ENCODE measurements at places on chromosomes 5 and 9. TPM values are rescaled to one million over a fixed set of nuclear protein-coding genes. Genes with fewer than 3 reads are reported as not detected.

- no peak for DNase-seq
Measured at GRCh38 chr5:173246135-173246495, 11.1 kb upstream of the NKX2-5 start.

- DNase-seq, result no peak
Measured at GRCh38 chr9:136047775-136048559, 47.1 kb downstream of the NACC2 start.

GRCh38 chr5:137617528-137618205 lies 118.2 kb downstream of the KLHL3 start:
- DNase-seq, result no peak

DNA sequence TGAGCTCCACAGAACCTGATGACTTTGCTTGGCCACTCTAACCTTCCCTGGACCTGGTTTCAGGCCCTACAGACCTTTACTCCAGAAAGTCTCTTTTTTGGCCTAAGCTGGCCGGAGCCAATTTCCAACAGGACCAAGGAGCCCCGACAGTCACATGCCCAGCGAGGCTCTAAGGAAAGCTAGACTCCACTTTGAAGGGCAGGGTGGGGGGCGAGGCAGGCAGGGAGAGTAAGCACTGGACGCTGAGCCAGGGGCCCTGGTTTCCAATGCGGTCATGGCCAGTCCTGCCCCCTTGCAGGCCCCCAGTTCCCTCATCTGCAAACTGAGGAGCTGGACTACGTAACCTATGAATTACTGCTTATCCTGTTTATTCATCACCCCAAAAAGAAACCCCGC lies 65.2 kb downstream of the ADAMTS2 start:
- no peak for DNase-seq

- no peak for DNase-seq
Measured at GRCh38 chr5:140951636-140952035, 14.6 kb upstream of the PCDHAC2 start.

DNA sequence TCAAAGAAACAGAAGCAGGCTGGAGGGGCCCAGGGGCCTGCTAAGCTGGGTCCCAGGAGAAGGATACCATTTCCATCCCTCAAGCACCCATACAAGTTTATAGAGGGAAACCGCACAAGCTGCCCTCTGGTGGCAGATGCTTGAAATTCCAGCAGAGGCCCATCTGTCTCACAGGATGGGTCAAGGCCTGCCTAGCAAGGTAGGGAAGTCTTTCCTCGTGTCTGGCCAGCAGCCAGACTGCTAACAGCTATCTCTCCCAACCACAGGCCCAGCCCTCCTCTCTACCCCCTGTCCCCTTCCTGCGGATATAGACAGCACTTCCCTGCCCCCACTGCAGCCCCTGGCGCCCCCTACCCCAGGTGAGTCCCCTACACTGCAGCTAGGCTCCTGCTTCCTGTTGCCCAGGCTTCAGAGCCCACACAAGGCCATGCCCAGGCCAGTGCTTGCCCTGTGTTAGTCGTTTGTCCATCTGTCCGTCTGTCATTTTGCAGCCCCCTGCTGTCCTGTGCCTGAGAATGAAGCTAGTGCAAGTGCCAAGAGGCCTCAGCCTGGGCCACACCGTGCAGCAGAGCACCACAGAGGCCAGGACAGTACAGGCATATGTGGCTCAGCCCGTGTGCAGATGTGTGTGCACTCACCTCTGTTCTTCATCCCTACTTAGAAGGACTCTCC lies 26.2 kb downstream of the TCF7 start:
- no peak for DNase-seq

DNA sequence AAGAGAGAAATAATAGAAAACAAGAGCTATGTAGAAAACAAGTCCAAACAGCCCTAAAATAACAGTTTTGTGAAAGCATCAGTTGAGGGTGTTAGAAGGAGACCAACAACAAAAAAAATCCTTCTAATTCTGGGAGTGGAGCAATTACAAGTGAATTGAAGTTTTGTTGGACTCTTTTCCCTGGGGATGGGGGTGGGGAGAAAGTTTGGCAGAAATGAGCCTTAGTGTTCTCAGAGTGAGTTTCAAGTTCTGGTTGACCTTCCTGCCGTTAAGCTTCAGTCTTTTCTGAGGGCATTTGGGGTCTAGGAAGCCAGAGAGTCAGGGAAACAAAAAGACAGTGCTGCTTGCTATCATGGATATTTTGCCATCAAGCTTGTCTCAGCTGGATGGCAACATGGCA lies 106.3 kb upstream of the TRIM32 start:
- no peak for DNase-seq

GRCh38 chr5:59673438-59674058 lies 220.0 kb downstream of the PDE4D start:
- DNase-seq, result peak; percentile 35

GRCh38 chr5:96076451-96076850 lies 114.8 kb upstream of the ELL2 start:
- no peak for DNase-seq

DNA sequence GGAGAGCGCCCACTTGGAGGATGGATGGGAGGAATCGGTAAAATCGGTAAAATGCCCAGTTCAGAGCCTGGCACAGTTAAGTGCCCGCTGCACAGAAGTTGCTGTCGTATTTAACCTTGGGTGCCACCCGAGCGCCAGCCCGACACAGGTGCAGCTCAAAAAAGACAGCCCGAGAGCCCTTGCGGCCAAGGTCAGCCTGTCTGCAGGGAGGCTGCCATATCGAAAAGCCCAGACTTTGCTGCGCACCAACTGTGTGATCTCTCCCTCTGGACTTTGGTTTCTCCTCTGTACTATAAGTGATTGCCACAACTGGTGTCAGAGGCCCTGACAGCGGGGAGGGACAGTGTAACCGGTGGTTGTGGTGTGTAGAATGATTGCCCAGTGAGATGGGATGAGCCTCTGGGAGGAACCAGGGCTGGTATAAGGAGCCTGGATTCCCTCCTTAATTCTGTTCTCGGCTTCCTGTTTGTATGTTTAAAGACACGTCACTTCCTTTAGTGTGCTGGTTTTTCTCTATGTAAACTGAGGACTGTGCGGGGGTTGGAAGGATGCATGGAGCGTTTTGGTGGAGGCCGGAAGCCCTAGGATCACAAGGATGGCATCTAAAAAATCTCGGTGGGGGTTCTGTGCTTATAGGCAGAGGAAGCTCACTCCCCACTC lies 792 bp downstream of the NTMT1 start:
- no peak for DNase-seq

DNA sequence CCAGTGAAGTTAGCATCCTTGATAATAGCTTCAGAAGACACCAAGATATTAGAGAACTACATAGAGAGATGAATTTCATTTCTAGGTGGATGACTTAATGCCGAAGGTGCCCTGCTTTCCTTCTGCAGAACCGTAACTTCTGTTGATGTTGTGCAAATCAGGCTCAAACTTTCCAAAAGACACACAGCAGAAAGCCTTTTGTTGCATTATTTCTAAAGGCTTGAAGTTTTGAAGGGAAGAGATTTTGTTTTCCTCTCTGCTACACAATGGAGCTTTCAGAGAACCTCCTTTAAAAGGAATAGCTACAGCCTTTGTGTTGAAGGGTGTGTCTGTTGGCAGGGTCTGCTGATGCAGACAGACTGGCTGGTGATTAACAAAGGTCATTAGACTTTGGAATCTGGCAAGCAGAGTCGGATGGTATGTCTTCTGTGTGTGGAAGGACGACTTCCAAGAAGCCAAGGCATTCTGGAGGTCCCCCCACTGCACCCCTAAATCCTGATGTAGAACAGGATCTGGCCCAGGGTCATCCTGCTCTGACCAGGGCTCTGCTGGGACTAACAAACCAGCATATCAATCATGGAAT lies 57.8 kb downstream of the ZNF462 start:
- no peak for DNase-seq

GRCh38 chr5:3330442-3330841 lies 265.2 kb upstream of the IRX1 start:
- DNase-seq, result no peak

DNA sequence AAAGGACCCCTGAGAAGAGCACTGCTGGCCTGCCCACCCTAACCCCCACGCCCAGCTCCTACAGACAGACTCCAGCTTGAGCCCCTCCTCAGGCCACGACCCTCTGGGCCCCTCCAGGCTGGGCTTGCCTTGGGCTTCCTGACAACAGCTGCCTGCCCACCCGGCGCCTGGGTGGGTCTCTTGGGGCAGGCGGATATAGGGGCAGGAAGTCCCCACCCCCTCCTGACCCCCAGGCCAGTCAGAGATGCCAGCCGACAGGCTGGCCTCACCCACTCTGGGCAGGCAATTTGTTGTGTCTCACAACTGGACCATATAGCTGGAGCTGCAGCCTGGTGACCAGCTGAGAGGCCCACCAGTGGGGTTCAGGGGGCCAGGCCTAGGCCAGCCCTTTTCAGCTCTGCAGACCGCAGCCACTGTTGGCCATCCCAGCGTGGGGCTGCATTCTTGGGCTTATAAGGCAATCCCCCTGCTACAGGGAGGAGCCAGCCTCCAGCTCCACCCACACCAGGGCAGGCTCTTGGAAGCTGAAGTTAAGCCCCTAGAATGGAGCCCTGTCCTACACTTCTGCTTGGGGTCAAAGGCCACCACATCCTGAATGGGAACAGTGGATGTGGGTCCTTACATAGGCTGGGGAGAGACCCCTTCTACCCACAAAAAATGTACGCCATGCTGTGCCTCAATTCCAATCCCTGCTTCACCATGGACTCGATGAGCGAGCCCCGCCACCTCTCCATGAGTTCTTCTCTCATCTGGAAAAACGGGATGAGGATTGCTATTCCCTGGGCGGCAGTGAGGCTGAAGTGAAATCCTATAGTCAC lies 2.0 kb downstream of the PDLIM7 start:
- DNase-seq, result no peak

- DNase-seq, result no peak
Measured at GRCh38 chr5:72841756-72842535, 25.5 kb downstream of the TNPO1 start.

DNA sequence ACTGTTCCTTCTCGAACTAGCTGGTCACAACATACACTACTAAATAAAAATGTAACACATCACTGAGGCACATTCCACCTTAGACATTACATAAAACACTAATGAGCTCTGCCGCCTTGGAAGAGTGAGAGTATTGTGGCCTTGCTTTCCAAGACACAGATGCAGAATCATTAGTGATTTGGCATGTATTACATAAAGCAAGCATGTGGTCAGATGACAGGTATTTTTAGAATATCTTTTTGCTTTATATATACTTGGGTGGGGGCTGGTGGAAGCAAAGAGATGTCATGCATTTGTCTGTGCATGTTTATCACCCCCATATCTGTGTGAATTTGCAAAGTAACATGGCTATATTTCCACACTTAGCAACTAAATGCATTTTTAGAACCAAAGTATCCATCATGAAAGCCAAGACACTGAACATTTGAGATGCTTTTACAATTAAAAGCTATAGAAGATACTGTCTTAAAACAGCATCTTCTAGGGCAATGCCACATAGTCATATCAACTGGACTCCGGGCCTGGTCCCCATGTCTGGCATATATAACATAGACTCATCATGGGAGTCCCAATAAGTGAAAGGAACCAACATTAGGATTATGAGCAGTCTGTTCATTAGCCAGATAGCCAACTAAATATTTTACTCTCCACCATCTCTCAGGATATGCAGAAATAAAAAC lies 213.5 kb downstream of the MEF2C start:
- no peak for DNase-seq

DNA sequence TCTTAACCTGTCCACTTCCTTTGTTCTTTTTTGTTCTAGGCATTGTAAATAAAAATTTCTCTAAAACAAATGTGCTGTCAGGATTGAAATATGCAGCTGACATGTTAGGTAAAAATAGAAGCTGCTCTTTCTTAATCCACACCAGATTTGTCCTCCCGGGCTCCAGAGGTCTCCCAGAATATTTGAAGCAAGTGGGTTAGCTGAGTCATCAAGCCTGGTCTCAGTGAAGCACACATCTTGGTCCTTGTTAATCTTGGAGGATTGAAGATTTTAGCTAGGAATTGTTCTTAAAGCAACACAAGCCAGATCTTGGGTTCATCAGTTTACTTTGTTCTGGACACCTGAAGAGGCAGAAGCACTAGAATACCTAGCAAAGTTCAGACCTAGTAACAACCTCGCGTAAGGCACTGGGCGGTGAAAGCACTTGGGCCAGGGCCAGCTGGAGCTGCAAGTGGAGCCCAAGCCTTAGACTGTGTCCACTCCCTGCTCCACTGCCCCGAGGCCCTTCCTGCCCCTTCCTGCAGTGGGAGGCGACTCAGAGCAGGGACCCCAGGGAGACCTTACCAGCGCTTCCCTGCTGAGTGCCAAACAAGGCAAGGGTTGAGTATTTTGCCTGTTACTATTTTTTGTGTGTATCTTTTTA lies 36.5 kb downstream of the HABP4 start:
- no peak for DNase-seq

- no peak for DNase-seq
Measured at GRCh38 chr9:127353882-127354281, 43.1 kb upstream of the SLC2A8 start.

GRCh38 chr5:87453801-87454200 lies 41.1 kb upstream of the CCNH start:
- DNase-seq, result no peak

DNA sequence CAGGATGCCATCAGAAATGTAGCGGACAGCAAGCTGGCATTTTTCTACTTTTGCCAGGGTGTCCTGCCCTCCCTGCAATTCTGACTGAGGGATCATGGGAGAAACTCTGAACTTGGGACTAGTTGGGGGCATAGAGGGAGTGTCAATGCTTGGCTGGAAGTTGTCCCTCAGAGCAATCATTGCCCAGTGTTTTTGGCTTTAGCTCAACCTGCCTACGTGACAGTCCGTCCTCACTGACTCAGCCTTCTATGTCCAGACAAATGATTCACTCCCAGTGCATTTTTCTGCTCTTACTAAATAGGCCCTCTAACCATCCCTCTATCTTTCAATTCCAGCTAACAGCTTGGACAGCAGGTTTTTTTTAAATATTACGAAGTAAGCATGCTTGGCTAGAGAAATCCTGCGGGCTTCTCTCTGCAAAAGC lies 627.4 kb downstream of the TLR4 start:
- no peak for DNase-seq

- peak; percentile 8 for DNase-seq
Measured at GRCh38 chr5:8756498-8757084, 789.3 kb downstream of the SEMA5A start.

DNA sequence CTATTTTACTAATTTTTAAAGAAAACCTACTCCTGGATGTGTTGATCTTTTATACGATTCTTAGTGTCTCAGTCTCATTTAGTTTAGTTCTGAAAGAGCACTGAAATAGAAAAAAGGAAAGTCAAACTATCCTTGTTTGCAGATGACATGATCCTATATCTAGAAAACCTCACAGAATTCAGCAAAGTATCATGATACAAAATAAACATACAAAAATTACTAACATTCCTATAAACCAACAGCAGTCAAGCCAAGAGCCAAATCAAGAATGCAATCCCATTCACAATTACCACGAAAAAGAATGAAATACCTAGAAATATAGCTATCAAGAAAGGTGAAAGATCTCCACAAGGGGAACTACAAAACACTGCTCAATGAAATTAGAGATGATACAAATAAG lies 225.8 kb upstream of the CDH18 start:
- no peak for DNase-seq

Gene CTSV
- 27.6 TPM for polyA plus RNA-seq

Gene PTTG1
- polyA plus RNA-seq, result 78.9 TPM

Gene TAF11L10
- not detected for polyA plus RNA-seq

Gene EGFL7
- 46.3 TPM for polyA plus RNA-seq

Gene PPP1R26
- 28.5 TPM for polyA plus RNA-seq

Gene EIF4E1B
- not detected for polyA plus RNA-seq

Gene ARRDC1
- polyA plus RNA-seq, result 17.6 TPM

Gene BAAT
- polyA plus RNA-seq, result 0.07 TPM

Gene HRCT1
- polyA plus RNA-seq, result 0.50 TPM

Gene FAT2
- 11.2 TPM for polyA plus RNA-seq

Gene C5orf52
- not detected for polyA plus RNA-seq

Gene HAVCR2
- polyA plus RNA-seq, result 11.7 TPM

Gene ADGRV1
- 12.6 TPM for polyA plus RNA-seq
